ENCODE measurements at places on chromosomes 12 and 14.
A peak's percentile ranks its signal among the peaks of the same experiment; 100 is the strongest.

DNA sequence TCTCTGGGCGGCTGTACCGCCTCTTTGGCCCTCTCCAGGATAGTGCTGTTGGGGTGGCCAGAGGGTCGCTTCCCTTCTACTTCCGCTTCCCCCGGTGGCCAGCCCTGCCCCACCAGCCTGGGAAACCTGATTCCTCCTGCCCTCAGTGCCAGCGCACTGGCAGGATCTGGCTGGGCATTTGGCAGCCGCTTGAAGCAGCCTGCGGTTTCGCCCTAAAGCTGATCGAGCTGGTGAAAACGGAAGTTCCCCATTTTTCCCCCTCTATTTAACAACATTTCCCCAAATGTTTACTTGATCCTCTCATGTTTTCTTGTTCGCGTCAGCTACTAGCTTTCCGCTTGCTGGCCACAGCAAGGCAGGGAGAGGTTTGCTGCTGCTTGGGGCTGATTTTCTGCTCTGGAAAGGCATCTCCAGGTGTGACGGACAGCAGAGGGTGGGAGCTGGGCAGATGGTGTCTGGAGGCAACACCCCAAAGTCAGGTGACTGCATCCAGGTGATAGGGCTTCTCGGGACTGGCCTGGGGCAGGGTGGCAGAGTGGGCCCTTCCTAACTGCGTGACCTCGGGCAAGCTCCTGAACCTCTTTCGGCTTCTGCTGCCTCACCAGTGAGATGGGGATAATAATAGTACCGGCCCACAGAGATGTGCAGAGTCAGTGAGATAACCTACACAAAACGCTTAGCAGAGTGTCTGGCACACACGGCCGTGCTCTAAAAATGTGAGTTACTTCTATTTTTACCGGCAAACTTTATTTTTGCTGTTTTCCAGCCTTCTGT, 53.1 kb downstream of the TSPAN9 start:
- no peak for DNase-seq

- peak; percentile 9 for DNase-seq
Measured at GRCh38 chr12:93526786-93527428, 45.6 kb upstream of the SOCS2 start.

GRCh38 chr12:105933671-105934665, 204.8 kb downstream of the NUAK1 start:
- DNase-seq, result no peak

GRCh38 chr12:85784096-85784720, 52.0 kb downstream of the RASSF9 start:
- DNase-seq, result no peak

GRCh38 chr12:26069796-26070195, 55.0 kb downstream of the BHLHE41 start:
- no peak for DNase-seq

DNA sequence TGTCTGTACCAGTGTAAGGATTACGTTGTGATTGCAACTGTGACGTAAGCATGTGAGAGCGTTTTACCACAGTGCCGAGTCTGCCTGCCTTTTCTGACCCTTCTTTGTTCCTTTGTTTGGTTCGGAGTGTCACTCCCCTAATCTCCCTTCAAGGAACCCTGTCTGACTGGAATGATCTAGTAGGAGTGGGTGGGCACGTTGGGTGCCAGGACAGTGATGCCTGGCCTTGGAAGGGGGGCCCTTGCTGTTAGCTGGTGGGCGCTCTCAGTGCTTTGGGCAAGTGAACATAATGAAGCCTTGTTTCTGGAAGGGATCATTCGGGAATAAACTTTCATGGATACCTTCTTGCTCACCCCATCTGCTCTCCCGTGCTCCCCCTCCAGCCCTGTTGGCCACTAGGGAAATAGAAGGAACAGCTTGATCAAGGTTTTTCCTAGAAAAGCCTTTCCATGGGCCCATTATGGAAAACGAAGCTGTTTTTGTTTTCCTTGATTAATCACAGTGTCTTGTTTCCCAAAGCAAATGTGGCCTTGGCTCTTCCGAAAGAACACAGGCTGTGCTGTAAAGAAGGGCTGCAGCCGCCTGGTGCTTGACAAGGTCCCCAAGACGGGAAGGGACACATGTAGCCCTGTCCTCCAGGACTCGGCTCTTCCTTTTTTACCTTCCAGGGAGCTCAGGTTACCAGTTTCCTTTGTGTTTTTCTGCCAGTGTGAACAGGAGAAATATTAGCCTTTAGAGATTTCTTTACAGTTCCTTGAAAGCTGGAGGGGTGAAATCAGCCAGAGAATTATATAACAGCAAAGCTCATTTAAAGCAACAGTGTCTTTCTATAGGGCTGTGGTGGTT, 215.5 kb downstream of the CRADD start:
- DNase-seq, result no peak

All from SHP77 (cell line).